H54 (cell line): ENCODE measurements at places on chromosomes 16 and 17.
A peak's percentile ranks its signal among the peaks of the same experiment; 100 is the strongest.

GRCh38 chr16:67562526-67562917 lies at the start of gene CTCF:
Gene CTCF, plus strand, starts transcription at chr16:67562526. Its CDS starts 48,307 bp downstream, at chr16:67610833.
- DNase-seq, result no peak

DNA sequence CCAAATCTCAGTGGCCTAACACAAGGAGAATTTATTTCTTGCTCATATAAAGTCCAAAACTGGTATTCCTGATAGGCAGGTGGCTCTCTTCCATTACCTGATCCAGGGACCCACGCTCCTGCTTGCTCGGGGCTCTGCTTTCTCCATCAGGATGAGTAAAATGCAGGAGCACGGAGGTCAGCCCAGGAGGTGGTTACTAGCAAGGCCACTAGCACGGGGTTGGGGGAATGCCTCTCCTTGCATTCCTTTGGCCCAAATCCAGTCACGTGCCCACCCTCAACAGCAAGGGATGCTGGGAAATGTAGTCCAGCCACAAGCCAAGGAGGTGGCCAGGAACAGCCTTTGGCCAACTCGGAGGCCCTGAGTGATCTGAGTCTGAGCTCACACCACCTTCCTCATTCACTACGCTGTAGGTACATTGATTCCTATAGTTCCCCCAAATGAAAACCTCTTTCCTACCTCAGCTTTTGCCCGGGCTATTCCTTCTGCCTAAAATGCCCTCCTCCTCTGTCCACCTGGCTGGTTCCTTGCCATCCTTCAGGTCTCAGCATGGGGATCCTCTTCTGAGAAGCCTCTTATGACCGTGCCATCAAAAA lies 38.3 kb upstream of the HAPSTR1 start:
- no peak for DNase-seq

DNA sequence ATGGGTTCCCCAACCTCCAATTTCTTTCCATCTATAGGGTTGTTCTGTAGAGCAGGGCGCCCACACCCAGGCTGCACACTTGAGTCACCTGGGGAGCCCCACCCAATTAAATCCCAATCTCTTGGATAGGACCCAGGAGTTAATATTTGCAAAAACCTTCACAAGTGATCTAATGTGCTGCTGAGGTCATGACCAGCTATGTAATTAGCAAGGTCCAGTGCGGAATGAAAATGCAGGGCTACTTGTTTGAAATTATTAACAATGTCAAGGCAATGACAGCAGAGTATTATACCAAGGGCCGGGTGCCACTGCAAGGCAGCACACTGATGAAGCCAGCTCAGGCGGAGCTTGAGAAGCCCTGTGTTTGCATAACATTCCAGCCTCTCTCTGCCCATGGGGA lies 302.7 kb downstream of the MAF start:
- no peak for DNase-seq

DNA sequence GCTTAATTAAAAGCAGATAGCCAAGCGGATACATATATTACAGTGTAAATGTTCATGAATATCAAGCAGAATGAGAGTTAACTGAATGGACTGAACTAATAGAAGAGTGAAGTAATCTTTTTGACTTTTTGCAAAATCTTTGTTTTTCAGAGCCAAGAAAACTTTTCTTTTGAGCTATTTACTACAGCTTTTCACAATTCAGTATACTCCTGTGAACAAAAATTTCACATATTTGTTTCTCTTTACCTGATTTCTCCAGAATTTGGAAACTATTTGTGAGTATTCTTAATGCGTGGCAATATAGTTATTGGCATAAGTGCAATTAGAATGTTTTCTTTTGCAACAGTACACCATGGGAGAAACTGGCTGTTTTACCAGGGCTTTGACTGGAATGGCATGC lies 9.1 kb upstream of the DUXB start:
- no peak for DNase-seq

GRCh38 chr17:81385320-81386111 lies 9.7 kb upstream of the BAHCC1 start:
- DNase-seq, result no peak

DNA sequence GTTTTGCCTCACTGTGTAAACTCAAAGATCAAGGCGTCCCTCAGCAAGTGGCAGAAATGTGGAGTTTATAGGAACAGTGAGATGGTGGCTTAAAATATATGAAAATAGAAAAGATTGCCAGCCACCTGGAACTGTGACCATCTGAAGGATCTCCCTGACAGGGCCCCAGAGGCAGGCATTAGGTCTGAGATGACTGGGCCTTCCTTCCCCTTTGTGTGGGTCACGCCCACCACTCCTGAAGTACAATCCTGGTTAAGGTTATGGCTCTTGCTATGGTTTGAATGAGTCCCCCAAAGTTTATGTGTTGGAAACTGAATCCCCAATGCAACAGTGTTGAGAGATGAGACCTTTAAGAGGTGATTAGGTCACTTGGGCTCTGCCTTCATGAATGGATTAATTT lies 6.4 kb downstream of the ST6GALNAC2 start:
- no peak for DNase-seq

- DNase-seq, result no peak
These were observed 7.4 kb downstream of the BANP start for GRCh38 chr16:87958632-87959031.

DNA sequence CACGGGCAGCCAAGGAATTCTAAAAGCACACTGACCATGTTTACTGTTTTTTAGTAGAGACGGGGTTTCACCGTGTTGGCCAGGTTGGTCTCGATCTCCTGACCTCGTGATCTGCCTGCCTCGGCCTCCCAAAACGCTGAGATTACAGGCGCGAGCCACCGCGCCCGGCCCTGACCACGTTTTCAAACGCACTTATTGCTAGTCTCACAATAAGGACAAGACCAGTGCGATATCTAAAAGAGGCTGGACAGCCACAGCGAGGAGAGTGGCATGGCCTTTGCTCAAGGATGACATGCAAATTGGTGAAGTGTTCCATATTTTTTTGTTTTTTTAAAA lies 35.0 kb upstream of the CLEC18B start:
- no peak for DNase-seq

GRCh38 chr16:5072334-5073278 lies 963 bp downstream of the ALG1 start:
- DNase-seq, result no peak

- no peak for DNase-seq
These were observed 228.5 kb downstream of the RBFOX3 start for GRCh38 chr17:79382313-79382712.

DNA sequence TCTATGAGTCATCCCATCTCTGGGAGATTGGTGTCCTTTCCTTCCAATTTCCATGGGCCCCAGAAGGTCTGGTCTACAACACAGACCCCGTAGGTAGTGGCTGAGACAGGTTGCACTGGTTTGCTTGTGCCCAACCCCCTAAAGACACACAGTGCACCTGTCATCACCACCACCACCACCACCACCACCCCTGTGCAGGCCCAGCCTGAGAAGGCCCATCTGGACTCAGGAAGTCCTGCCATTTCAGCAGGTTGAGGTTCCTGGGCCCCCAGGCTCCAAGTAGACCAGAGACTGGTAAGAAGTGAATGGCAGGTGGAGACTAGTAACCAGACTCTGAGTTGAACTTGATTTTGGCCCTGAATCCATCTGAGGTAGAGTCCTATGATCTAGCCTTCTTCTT lies 25.9 kb upstream of the PHB1 start:
- DNase-seq, result no peak

DNA sequence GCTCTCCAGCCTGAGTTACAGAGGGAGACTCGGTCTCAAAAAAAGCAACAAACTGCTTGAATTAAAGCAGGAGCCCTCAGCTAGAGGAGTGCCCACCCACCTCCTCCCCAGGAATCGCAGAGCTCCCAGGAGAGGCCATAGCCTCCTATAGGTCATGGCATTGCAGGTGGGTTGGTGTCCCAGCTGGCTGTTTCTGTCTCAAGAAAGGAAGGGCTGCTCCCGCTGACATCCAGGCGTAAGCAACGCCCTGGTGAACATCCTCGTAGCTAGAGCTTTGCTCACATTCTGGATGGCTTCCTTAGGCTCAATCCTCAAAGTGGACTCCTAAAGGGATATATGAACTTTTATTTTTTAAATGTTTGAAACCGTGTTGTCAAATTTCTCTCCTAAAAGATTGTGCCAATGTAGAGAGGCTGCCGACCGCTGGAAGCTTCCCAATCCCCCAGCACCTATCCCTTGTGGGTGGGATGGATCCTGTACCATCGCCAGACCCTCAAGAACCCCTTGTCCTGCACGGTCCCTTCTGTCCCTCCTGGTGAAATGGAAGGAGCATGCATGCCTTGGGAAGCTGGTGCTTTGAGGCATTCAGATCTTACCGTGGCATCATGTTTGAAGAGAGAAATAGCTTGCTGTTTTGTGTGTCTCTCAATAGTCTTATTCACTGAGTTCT lies 5.9 kb downstream of the NLRC5 start:
- DNase-seq, result no peak

- DNase-seq, result no peak
These were observed 27.2 kb downstream of the PLCD3 start for GRCh38 chr17:45104907-45105624.

- no peak for DNase-seq
These were observed 28.9 kb downstream of the ADCY9 start for GRCh38 chr16:4087099-4087885.

DNA sequence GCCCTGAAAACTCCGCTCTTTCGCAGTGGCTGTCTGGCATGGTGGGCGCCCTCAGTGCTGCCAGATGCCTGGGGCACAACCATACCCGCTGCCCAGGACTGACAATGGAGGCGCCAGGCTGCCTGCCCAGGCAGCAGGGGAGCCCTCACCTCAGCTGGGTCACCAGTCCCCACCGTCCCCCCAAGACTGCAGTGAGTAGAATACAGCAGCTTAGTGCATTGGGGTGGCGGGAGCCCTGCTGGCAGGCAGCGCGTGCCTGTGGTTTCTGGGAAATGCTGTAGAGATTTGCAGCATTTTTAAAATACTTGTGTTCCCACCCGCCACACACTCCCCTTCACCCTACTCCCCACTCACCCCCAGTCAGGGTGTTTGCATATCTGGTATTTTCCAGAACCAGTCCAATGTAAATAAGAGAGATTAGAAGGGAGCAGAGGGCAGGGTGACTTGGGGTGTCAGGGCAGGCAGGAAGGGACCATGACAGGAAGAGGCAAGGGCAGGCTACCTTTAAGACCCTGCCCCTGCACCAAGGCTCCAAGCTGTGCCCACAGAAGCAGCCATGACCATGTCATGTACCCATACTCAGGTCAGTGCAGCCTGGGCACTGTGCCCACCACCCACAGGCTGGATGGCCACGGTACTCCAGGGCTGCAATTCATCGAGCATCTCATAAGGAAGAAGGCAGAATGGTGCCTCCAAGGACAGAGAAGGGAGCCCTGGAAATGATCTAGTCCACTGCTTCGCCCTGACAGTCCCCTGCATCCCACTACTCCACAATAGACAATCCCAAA lies 21.5 kb downstream of the MYO18A start:
- DNase-seq, result peak; percentile 88

DNA sequence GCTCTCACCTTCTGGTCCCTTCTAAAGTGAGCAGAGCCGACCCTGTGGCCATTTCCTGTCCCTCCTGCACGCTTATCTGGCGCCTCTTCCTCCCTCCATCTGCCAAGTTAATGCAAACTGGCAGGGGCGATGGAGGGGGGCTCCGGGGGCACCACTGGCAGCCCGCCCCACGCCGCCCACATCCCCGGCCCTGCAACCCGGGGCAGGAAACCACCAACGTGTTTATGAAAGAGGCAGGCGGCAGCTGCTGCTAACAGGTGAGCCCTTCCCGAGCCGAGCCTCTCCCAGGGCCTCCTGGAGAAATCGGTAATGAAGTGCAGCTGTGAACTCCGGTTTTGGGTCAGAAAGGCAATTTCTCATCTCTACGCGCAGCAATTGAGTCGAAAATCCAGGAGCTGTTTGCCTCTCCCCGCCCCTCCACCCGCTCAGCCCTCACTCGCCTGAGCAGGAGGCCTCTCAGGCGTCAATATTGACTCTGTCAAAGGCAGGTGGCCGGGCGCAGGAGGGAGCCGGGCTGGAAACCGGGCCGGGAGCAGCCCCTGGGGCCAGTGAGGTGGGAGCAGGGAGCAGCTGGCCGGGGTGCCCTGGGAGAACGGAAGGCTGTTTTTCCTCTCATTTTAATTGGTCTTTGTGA lies 164.4 kb upstream of the GSE1 start:
- DNase-seq, result no peak

- peak; percentile 42 for DNase-seq
These were observed 150.3 kb downstream of the IRX3 start for GRCh38 chr16:54136276-54136625.

DNA sequence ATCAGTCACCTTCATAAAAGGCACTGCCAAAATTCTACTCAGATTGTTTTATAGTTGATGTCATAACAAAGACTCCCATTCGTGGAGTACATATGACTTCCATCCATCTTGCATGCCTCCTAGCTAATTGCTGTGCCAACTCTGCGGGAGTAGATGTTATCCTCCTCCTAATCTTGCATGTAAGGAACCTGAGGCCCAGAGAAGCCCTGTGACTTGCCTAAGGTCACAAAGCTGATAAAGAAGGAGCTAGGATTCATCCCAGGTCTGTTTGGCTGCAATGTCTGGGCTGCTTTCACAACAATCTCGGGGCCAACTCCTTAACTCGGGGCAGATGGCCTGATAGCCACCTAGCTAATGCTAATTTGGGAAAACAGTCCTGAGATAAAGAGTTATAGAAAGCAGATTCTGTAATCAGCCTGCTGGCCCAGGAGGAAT lies 87.3 kb downstream of the YPEL2 start:
- no peak for DNase-seq

GRCh38 chr17:17798573-17799255 lies 38.1 kb downstream of the SREBF1 start:
- DNase-seq, result no peak
